ENCODE measurements at places on chromosomes 7 and 10. TPM values are rescaled to one million over a fixed set of nuclear protein-coding genes. Genes with fewer than 3 reads are reported as not detected.

GRCh38 chr10:96610817-96611216 is 24.0 kb upstream of the TM9SF3 start:
- no peak for DNase-seq

- peak; percentile 30 for DNase-seq
Measured at GRCh38 chr7:128123291-128124037, 92.2 kb upstream of the LRRC4 start.

- peak; percentile 35 for DNase-seq
Measured at GRCh38 chr10:43959364-43960134, 310.9 kb upstream of the ZNF32 start.

DNA sequence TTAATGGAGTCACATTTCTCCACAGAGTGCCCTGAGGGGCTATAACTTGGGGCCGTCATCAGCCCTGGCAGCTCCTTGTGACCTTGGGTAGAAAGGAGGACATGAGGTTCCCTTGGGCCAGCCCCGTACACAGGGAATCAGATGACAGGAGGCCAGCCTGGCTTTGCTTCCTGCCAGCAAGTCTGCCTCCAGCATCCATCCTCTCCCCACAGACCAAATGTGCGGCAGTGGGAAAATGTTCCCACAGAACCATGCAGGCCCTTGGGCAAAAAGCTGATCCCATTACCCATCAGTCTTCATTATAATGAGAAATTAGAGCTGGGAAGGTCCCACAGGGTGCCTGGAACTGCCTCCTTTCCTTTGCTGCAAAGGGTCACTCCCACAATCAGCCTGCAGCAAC is 908.3 kb downstream of the GRID1 start:
- DNase-seq: no peak

- DNase-seq: no peak
Measured at GRCh38 chr7:89377219-89377618, 581.7 kb upstream of the TEX47 start.

DNA sequence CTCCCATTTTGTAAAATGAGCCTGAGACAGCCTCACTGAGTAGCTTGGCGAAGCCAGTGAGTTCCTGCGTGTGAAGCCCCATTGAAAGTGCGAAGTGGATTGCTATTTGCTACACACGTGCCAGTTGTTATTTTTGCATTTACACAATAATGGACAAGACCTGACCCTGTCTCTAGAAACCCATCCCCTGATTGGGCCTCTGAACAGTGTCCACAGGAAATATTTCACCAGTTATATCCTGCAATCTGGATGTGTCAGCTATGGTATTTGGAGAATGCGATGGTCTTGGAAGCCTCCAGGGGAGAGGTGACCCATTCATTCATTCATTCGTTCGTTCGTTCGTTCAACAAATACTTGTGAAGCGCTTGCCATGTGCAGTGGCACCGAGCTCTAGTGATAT is 37.1 kb downstream of the COL13A1 start:
- DNase-seq: peak; percentile 81

DNA sequence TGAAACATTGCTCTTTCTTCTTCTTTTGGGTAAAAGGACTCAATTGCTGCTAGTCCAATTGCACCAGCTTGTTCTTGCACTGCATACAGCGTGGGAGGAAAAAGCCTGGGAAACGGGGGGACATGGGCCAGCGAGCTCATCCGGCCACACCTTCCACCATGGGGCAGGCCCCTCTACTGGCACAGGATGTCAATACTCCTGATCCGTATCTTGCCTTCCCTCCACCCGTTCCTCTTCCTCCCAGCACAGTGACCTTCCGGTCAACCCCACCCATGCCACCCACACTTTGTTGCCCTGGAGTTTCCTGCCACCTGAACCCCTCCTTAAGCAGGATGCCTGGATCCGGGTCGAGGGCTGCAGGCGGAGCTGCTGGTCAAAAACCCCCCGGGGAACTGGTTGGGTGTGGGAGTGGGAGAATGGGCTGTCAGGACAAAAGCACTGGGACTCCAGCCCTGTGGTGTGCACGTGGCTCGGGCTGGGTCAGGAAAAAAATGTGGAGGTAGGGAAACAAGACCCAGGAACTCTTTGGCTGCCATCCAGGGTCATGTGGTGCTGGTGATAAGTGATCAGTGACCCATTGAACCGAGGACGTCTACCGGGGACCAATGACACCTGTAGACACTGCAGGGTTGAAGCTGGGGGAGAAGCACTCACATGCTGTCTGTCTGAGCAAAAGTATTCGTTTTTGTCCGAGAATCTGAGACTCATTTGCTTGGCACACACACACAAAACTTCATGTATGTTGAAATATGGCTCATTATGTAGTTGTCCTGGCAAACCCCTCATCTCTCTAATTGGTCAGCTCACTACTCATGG is 8.1 kb downstream of the IL2RA start:
- DNase-seq: peak; percentile 37

DNA sequence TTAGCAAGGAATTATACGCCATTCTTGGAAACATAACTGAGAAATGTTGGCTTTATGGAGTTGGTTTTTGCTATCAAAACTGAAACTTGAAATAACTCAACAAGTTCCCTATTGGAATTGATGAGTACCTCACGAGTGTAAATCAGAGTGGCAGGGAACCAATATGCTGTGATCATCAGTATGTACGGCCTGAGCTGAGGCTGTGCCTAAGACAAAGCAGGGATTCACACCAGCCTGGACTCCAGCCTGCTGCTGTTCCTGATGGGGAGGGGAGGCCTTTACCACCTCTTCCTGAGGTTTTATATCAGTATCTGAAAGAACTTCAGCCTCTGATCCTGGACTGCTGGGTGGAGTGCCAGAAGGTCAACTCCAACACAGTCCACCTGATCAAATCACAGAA is 52.7 kb downstream of the CRTAC1 start:
- no peak for DNase-seq

GRCh38 chr10:84179059-84179710 is 5.6 kb downstream of the GPR15LG start:
- no peak for DNase-seq

- DNase-seq: no peak
Measured at GRCh38 chr10:118723466-118723865, 31.3 kb downstream of the CACUL1 start.

DNA sequence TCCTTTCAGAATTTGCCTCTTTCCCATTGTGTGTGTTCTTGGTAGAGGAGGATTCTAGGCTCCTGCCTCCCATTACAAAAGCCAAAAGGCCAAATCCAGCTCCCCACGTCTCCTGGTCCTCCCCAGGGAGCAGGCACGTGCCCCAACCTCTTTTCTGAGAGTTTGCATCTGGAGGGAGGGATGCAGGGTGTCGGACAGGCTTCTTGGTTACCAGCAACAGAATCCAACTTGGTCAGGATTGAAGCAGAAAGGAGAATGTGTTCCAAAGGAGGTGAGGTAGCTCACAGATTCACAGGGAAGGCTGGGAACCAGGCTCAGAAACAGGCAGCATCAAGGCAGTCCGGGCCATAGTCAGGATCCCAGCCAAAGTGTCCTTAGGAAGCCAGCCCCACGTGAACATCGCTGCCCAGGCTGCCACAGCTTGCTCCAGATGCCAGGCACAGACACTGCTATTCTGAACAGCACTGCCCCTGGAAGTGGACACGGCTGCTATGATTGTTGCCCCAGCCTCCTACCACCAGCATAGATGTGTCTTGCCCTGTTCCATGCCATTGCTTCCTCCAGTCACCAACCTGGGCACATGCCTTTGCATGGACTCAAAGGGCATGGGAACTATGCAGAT is 264.2 kb upstream of the ZMIZ1 start:
- no peak for DNase-seq

The CYP3A5 gene
- total RNA-seq: 1.8 TPM

The ARF5 gene
- total RNA-seq: 169 TPM

The RBP3 gene
- total RNA-seq: not detected

The ABCC2 gene
- 0.47 TPM for total RNA-seq

All from SJSA1 (cell line).